ENCODE measurements at places on chromosomes 11 and 22.
A peak's percentile ranks its signal among the peaks of the same experiment; 100 is the strongest.

DNA sequence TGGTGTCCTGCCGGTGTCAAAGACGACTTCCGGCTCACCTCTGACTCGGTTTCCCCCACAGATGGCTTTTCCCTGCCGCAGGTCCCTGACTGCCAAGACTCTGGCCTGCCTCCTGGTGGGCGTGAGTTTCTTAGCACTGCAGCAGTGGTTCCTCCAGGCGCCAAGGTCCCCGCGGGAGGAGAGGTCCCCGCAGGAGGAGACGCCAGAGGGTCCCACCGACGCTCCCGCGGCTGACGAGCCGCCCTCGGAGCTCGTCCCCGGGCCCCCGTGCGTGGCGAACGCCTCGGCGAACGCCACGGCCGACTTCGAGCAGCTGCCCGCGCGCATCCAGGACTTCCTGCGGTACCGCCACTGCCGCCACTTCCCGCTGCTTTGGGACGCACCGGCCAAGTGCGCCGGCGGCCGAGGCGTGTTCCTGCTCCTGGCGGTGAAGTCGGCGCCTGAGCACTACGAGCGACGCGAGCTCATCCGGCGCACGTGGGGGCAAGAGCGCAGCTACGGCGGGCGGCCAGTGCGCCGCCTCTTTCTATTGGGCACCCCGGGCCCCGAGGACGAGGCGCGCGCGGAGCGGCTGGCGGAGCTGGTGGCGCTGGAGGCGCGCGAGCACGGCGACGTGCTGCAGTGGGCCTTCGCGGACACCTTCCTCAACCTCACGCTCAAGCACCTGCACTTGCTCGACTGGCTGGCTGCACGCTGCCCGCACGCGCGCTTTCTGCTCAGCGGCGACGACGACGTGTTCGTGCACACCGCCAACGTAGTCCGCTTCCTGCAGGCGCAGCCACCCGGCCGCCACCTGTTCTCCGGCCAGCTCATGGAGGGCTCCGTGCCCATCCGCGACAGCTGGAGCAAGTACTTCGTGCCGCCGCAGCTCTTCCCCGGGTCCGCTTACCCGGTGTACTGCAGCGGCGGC lies 5.5 kb downstream of the B3GNT6 start:
- DNase-seq, result no peak

- no peak for DNase-seq
Observed at GRCh38 chr11:102453302-102453695, 734 bp upstream of the TMEM123 start.

- DNase-seq, result no peak
Observed at GRCh38 chr11:64094463-64095260, 58.9 kb downstream of the FLRT1 start.

- no peak for DNase-seq
Observed at GRCh38 chr11:102194257-102194656, 84.0 kb downstream of the YAP1 start.

DNA sequence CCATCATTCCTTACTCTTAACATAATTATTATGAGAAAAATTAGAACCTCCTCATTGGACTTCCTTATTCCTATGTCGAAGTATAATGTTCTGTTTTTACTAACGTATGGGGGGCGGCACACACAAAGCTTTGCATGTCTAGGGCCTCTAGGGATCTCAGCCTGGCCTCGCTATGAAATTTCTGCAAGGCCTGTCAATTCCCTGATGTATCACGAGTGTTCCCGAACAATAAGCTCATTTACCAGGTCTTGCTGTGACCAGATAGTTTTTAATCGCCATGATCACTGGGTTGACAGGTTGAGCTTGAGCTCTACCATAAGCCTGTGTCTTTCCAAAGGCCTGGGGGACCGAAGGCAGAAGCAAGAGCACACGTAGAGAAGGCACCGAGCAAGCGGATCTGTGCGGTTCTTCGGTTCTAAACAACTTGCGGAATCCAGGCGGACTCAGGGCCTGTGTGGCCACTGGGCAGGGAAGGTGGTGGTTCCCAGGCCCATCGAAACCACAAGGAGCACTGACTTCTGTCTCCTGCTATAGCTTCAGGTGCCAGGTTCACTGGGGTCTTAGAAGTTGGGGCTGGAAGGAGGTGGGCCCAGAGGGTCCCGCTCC lies 10.4 kb upstream of the FXYD2 start:
- no peak for DNase-seq

GRCh38 chr22:45869340-45869847 lies 107.6 kb downstream of the WNT7B start:
- no peak for DNase-seq

GRCh38 chr11:62705413-62705812 lies 1.8 kb downstream of the BSCL2 start:
- DNase-seq, result no peak

GRCh38 chr11:45660729-45661438 lies 4.5 kb downstream of the CHST1 start:
- no peak for DNase-seq

GRCh38 chr11:70873736-70874412 lies 378.5 kb downstream of the SHANK2 start:
- no peak for DNase-seq

DNA sequence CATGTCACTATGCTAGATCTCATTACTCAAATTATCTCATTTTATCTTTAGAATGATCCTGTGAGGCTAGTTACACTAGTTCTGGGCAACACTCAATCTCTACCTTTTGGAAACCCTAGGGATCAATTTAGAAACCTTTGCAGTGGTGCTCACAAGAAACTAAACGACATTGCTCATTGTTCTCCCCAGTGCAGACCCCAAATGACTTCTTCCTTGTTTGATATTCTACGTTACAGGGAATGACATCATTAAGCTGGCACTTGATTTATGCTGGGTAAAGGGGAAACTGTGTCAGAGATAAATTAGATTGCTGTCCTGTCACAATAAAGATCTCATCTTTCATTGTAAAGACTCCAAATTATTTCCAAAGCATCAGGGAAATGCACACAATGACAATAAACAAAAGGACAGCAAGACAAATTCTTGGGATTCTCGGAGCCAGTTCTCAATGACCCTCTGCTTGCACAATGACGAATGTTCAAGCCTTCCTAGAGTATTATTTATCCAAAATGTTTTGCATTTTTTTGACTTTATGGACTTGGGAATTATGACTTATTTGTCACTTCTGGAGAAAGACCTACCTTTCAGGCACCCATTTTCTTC lies 1121.8 kb upstream of the TENM4 start:
- no peak for DNase-seq

GRCh38 chr11:78449866-78450265 lies 32.2 kb upstream of the GAB2 start:
- DNase-seq, result no peak

- DNase-seq, result no peak
Observed at GRCh38 chr22:49271831-49272230, 555.8 kb downstream of the BRD1 start.

GRCh38 chr11:111933872-111934271 lies 3.3 kb upstream of the DIXDC1 start:
- DNase-seq, result no peak

GRCh38 chr11:76781046-76781801 lies 1.9 kb upstream of the TSKU start:
- DNase-seq, result no peak

GRCh38 chr11:71311176-71311925 lies 59.0 kb upstream of the SHANK2 start:
- DNase-seq, result no peak

DNA sequence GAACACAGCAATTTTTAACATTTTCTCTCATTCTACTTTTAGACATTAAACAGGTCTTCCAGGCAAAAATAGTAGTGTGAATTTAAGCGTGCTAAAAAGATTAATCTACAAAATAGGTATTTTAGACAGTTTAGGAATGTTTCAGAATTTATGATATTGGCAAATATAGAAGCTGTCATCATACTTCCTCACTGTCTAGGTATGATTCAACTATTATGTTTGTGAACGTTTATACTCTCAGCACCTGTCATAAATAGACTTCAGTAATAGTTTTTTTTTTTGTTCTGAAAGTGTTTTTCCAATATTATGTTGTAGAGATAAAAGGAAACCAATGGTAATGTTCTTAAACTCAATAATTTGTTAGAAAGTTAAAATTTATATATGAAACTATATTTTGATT lies 103.0 kb downstream of the ARHGAP42 start:
- no peak for DNase-seq

- no peak for DNase-seq
Observed at GRCh38 chr11:8794126-8794525, 111.5 kb downstream of the RPL27A start.

DNA sequence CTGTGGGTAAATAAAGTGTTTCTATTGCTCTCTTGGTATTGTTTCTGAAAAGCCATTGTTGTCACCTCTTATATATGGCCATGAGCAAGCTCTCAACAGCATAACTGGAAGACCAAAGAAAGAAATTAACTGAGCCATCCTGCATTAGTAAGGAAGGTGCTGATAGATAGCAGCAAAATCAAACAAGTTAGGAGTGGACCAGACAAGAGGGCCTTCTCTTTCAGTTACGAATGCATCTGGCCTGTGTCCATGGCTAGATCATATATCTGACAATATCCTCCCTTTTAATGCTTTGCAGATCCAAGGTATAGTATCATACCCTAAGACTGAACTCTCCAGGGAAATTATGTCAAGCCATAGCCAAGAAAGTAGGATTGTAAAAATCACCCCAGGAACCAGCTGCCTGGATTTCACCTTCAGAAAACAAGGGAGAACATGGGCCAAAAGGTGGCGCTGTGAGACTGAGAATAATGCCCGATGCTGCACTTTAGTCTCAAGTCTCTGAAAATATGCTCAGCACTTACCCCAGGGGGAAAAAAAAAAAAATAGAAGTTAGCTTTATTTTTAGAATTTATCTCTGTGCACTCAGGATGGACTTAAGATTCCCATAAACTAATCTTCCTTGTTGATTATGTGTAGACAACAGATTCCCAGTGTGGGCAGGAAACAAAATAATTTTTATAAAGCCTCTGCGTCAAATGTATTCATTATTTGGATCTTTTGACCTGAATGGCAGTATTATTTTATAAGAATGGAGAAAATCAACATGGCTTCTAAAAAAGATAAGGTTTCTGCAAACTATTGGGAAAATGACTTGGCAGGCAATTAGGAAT lies 415.1 kb downstream of the ETS1 start:
- DNase-seq, result peak; percentile 70

DNA sequence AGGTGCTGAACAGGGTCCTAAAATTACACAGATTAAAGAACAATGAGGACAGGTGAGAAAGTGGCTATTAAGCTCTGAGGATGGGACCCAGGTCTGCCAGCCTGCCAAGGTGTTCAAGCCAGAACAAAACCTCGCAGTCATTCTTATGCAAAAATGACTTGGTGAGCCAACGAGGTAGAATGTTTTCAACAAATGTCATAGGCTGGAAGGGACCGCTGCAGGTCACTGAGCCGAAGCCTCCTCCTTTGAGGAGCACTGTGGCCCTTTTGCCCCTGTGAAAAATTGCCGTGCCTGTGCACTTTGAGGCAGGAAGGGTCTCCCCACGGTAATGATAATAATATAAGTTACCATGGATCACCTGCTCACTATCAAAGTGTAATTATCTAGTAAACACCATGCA lies 216.2 kb downstream of the DSCAML1 start:
- no peak for DNase-seq

- no peak for DNase-seq
Observed at GRCh38 chr11:21489416-21490115, 703.3 kb upstream of the ANO5 start.

- no peak for DNase-seq
Observed at GRCh38 chr11:35629511-35629910, 11.3 kb downstream of the FJX1 start.

- no peak for DNase-seq
Observed at GRCh38 chr11:120969993-120970392, 53.9 kb upstream of the TBCEL start.

- DNase-seq, result no peak
Observed at GRCh38 chr22:47457021-47457420, 694.6 kb downstream of the TBC1D22A start.

DNA sequence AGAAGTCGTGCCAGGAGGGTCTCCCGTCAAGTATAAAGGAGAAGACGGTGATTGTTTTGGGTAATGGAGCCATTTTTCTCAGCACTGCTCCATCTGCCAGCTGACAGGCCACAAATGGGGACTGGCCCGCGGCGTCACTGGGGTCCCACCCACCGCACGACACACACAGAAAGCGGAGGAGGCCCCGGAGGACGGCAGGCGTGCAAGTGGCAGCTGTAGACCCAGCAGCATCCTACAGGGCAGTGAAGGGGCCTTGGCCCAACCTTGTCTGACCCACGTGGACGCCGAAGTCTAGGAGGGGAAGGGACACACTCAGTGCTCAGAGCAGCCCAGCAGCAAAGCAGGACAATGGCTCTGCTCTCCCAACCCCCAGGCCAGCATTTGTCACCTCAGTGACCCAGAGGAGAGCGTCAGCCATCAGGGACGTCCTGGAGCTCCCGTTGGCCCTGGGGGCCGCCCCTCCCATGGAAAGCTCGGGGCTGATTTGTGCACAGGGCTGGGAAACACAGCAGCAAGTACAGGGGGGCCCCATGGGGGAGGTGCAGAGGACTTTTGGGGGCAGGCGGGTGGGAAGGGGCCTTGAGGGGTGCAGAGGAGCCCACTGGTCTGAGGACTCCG lies 644.4 kb downstream of the BRD1 start:
- DNase-seq, result no peak

DNA sequence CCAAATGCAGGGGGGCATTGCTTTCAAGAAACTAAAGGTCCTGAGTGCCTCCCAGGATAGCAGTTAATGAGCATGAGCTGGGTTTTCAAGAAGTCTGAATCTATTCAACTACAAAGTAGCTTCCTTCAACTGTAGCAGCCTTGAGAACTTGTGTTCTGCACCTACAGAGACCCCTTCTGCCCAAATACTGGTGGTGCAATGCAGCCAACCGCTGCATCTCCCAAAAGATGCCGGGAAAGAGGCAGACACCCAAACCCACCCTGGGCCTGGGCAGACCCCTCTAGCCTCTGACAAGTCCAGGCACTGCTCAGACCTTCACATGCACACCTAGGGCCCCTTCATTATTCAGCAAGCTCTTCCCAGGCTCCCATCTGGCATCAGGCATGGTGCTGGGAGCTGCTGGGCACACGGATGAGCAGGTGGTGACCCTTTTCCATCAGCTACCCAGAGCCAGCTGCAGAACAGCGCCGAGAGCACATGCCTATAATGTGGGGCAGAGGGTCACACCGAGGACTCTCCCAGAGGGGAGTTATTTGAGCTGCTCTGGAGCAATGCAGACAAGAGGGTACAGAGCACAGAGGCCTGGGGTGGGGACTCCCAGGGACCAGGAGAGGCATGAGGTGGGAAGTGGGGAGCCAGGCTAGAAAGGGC lies 44.9 kb upstream of the ETS1 start:
- peak; percentile 27 for DNase-seq

GRCh38 chr11:118410055-118410745 lies 8.8 kb downstream of the ATP5MG start:
- DNase-seq, result no peak

DNA sequence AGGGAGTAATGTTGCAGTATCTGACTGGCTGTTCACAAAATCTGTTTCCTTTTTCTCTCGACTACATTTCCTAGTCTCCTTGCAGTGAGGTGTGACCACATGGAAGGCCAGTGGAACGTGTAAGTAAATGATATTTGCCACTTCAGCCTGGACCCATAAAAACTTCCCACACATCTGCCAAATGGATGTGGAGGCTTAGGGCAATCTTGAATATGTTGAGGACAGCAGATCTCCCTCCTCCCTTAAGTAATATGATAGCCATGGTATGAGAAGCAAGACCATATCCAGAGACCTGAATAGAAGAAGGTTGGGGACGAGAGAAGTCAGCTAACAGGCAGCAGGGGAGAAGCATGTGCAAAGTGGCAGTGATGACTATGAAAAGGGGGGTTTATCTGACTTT lies 33.0 kb upstream of the C11orf87 start:
- no peak for DNase-seq

GRCh38 chr11:32905028-32905667 lies 12.5 kb downstream of the QSER1 start:
- DNase-seq, result no peak

- no peak for DNase-seq
Observed at GRCh38 chr11:32432565-32432964, 2.8 kb downstream of the WT1 start.

- DNase-seq, result no peak
Observed at GRCh38 chr11:8757533-8757932, 74.9 kb downstream of the RPL27A start.

Measured in stimulated activated naive CD4-positive, alpha-beta T cell (primary cell).